Gastroesophageal sphincter (tissue), 4 donors: ENCODE measurements at places on chromosomes 3 and 15.

DNA sequence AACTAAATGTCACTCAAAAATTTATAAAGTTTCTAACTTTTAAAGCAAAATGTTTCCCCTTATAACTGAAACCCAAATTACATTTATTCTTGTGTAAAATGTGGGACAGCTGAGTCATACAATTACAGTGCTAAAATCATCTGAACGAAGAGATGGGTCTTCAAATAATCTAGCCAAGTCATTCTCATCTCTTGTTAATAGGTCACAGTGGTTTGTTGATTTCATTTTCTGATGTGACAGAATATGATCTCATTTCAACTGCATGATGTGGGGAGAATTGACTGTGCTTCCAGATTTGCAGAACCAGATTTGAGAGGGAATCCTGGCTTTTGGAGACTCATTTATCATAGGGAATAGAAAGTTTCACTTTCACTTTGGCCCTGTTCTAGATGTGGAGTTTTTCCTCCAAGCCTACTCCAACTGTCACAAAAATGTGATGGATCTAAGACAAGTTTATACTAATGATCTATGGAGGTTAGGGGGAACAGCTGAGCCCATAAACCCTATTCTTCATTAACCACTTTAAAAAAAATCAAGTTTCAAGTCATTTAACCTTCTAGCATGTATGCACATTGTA, 685.0 kb downstream of the PDCD6IP start:
- ATAC-seq = no peak

- no peak for ATAC-seq
These were observed 14.7 kb upstream of the KLF13 start for GRCh38 chr15:31311735-31312619.

DNA sequence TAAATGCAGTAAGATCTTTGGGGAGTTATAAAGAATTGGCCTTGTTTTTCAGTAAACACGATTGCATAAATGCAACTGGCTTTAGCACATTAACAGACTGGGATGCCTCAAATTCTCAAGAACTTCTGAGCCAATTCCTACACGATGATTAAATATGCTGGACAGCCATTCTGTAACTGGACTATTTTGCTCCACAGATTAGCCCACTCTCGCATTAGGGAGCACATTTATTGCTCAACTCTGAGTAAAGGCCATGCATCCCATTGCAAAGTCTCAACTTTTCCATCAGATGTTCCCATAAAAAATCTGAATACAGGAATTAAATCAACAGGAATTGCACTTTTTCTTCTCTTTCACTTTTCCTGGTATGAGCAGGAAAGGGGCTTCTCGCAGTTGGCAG, 66.7 kb upstream of the PRICKLE2 start:
- peak; percentile 89 for ATAC-seq

GRCh38 chr15:73879426-73879825, 6.1 kb downstream of the TBC1D21 start:
- no peak for ATAC-seq

DNA sequence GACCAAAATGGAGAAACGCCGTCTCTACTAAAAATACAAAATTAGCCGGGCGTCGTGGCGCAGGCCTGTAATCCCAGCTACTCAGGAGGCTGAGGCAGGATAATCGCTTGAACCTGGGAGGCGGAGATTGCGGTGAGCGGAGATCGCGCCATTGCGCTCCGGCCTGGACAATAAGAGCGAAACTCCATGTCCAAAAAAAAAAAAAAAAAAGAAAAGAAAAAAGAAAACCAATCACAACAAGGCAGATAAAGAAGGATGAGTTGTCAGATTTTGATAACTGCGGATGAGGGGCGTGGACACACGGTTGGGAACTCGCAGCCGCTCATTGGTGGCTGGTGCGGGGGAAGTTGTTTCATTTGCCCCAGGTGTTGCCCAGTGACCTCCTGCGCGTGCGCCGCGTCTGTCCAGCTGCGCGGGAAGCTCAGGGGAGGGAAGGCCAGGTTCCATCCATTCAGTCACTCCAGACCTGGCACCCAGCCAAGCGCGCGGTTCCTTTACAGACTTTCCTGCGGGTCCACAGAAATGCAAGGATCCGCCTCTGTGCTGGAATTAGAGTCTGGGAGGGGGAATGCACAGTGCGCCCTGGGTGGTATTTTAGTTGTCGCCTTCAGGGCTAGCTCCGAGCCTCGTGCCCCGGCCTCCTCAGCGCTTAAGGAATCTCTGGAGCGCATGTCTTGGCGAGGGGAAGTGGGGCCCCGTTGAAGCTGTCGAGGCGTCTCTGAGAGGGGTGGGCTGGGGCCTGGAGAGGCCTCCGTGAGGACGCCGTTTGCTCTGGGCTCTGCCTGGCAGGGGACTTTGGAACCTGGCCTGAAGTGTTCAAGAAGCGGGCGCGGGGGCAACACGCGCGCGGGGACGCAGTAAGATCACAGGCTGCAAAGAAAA, 708 bp upstream of the GCHFR start:
- ATAC-seq = peak; percentile 38

DNA sequence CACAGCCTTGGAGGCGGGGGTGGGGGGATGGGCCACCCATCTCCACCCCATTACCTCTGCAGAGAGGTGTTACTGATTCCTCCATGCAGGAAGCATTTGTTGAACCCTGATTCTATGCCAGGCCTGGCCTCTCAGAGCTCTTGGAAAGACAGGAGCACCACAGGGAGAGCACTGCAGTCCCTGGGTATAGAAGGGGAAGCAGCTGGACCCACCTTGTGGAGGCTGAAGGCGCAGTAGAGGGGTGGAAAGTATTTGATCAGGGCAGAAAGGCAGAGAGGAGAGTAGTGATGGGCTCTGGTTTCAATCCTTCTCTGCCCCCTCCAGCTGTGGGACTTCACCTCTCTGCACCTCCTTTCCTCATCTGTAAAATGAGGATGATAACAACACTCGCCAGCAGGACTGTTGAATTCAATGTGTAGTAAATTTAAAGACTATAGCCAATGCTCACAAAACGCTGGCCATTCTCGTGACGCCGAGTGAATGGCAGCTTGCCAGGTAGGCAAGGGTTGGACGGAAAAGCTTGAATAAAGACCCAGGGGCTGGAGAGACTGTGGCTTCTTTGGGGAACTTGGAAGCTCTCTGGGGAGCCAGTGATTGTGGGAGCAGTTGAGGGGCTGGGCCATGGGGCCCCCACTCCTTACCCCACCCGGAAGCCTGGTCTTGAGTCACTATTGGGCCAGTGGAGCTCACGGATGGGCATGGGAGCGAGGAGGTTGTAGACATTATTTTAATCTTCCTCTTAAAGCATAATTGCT, 8.0 kb upstream of the CCDC33 start:
- peak; percentile 42 for ATAC-seq

GRCh38 chr3:70770650-70771049, 458.2 kb upstream of the MDFIC2 start:
- no peak for ATAC-seq

DNA sequence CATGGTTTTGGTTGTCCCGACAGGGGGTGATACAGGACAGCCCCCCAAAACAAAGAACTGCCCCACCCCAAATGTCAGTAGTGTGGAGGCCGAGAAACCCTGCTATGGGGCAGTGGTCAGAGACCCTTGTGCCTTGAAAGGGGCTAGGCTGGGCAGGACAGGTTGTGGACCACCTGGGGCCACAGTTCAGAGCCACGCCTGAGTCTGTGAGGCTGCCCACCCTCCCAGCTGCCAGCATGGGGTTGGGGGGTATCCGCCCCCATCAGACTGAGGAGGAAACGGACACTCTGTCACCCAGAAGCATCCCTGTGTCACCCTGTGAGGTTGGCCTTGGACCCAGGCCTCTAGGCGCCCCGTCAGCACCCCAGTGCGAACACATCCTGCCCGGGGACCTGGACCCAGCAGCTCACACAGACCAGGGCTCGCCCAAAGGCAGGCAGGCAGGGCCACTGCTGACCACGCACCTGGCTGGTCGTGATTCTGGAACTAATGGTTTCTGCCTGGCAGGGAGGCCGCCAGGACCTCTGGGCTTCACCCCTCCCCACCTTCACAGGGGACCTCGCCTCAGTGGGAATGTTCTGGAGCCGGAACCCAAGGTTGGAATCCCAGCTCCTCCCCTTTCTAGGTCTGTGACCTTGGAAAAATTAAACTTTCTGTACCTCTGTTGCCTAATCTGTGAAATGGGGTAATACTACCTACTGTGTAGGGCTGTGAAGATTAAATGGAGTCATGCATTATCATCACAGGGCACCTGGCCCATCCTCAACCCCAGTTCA, 1.4 kb downstream of the SLC41A3 start:
- ATAC-seq = no peak

- ATAC-seq = no peak
These were observed 3.3 kb upstream of the ARIH2 start for GRCh38 chr3:48915296-48915695.

- no peak for ATAC-seq
These were observed 350.3 kb upstream of the ZNF385D start for GRCh38 chr3:22101351-22101750.

GRCh38 chr3:134004841-134005240, 24.9 kb downstream of the SLCO2A1 start:
- no peak for ATAC-seq

GRCh38 chr15:50883903-50884302, 24.6 kb upstream of the AP4E1 start:
- no peak for ATAC-seq

- ATAC-seq = peak; percentile 17
These were observed 204.8 kb downstream of the PDZRN3 start for GRCh38 chr3:73419942-73420341.

DNA sequence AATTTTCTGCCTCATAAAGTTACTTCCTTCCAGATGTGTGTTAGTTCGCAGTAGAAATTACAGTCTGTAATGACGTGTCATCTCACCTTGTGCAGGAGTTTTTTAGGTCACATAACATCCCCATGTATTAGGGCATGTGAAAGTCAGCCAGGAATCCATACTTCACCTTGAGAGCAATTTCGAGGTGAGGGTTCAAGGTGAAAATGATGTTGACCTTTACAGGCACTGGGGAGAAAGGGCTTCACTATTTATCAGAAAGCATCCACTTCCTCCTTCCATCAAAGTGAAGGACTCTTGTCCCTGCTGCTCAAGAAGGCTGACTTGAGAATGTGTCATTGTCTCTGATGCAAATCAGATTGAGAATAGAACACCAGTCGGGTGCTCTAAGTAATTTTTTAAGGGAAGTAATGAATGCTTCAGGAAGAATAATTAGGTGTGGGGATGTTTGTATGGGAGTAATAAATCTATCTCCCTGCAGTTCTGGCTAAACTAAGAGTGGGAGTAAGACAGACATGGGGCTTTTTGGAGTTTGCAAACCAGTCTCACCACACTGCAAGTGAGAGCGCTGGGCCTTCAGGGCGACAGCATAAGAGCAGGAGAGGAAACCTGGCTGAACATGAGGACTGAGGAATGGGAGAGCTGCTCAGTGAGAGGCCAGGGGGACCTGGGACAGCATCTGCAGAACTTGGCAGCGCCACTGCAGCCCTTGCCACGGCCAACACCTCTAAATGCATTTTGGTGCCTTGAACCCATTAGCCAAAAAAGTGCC, 85.9 kb upstream of the IL12A start:
- ATAC-seq = no peak

DNA sequence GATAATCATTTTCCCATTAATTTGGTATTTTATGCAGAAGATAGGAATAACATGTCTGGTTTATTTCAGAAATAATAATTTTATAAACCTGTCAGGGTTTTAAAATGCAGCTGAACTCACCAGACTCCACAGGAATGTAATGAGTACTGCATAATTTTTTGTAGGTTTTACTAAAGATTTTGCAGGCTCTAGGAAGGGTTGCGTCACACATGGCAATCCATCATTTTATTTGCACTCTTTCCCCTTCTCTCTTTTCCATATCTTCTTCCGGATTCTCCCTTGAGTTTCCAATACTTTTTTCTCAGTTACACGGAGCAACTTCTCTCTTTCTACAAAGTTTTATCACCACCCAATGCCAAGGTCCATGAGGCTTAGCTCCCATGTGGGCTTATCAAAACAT, 234.7 kb downstream of the NFKBIZ start:
- no peak for ATAC-seq

DNA sequence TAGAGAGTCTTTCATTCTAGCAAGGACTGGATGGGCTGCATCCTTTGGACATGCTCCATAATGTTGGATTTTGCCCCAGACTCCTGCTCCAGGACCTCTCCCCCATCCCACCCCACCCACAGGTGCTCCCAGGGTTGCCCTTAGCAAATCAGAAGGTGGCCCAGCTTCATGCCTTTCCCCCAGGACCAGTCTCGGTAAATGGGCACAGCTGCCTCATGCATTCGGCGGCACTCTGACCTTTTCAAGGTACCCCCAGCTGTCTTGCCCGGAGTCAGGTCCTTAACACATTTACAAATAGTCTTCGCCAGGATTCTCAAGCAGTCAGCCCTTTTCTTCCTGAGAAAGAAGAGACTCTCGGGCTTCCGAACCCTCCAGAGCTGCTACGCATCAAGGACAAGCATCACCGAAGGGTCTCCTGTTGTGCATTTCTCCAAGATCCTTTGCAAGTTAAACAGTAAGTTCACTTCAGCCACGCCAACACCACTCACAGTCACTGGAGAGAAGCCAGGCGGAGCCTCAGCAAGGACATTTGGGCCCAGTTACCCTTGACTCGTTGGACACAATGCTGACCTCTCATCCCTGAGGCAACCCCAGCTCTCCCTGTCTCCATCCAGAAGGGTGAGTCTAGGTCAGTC, 287.8 kb downstream of the FAM43A start:
- no peak for ATAC-seq

DNA sequence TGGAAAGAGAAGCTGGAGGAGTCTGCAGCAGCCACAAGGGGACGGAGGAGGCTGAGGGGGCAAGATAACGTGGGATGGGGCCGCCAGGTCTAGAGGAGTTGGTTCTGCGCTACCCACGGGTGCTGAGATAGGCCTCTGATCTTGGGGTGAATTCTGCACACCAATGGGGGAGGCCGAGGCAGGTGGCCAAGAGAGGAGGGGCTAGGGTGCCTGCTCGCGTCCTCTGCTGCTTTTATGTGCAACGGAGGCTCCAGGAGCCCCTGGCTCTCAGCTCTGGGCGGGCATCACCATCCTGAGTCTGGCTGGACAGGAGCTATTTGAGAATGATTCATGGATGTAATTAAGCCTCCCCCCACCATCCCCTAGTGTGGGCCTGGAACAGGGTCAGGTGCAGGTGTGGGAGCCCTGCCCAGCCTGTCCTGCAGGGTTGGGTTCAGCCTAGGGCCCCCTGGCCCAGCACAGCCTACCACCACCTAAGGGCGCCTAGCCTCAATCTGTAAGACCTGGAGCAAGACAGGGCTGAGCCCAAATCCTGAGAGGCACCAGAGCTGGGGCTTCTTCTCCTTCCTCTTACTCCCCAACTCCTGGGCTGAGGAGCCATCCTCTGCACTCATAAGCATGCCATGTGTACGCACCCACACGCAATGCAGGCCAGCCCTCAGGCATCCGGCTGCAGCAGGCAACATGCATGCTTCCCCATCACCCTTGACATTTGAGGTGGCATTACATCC, 32.3 kb upstream of the SEMA3F start:
- no peak for ATAC-seq

- ATAC-seq = no peak
These were observed 72.7 kb upstream of the TAMM41 start for GRCh38 chr3:11919390-11919789.

- ATAC-seq = no peak
These were observed at the start of gene SPTBN5 for GRCh38 chr15:41893422-41894250. TSS of gene SPTBN5 (minus strand) at chr15:41894053. CDS start at chr15:41893497, 556 bp downstream.
